ENCODE measurements at places on chromosomes 5 and 9.

GRCh38 chr5:94793816-94794198 is 175.3 kb downstream of the SLF1 start:
- no peak for DNase-seq

DNA sequence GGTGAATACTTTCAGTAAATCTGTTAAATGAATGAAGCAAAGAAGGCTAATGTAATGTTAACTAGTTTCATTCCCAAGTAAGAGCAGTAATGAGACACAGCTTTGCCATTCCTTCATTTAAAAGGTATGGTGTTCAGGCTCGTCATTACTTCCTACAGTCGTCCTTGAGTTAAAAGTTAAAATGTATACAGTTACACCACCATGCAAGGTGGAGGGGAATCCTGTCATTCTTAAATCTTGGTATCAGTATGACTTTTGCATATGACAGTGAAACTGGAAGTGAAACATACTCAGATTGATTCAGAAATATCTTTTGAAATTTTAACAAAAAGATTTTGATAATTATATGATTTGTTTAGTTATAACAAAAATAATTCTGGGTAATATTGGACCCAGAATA is 25.9 kb downstream of the MTRR start:
- no peak for DNase-seq

- DNase-seq: no peak
Observed at GRCh38 chr5:31036411-31036810, 157.1 kb upstream of the CDH6 start.

- no peak for DNase-seq
Observed at GRCh38 chr9:110687497-110687896, 18.9 kb downstream of the MUSK start.

- no peak for DNase-seq
Observed at GRCh38 chr9:135306699-135307098, 172.9 kb upstream of the PPP1R26 start.

DNA sequence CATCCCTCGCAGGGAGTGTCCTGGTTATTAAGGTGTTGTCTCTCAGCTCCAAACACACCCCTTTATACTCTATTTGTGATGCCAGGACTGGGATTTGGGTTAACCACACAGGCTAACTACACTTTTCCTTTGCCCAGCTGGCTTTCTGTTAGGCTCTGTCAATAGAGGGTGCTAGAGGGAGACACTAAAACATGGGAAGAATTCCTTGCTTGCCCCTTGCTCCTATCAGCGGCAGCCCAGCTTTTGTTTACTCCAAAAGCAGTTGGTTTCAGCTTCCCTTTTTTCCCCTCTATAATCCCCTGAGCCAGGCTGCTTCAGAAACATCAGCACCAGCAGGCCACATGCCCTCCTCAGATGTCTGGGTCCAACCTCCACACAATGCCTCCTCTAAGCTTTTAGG is 297.1 kb downstream of the KCTD16 start:
- no peak for DNase-seq

DNA sequence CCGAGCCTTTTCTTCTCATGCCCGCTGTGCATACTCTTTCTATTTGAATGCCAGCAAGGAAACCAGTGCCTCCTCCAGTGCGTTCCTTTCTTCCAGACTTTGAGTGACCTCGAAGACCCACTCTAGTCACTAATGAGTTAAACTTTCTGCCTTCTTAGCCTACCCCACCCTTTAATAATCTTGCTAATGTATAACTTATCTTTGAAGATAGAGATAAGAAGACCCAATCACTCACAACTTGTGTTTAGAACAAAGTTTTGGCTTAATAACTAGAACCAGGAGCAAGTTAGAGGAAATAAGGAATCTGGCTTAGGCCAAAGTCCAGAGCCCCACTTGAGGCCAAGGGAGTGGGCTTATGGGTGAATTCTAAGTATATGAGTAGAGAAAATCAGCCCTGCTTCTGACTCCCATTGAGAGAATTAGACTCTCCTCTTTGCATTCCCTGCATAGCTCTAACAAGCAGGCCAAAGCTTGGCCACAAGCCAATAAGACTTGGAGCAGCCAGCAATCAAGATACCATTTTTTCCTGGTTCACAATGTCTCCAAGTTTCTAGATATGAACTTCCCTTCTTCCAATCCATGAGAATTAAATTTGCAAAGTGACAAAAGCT is 181.5 kb upstream of the PIK3R1 start:
- no peak for DNase-seq

- DNase-seq: no peak
Observed at GRCh38 chr5:54206580-54207229, 103.7 kb downstream of the ARL15 start.

GRCh38 chr9:113879911-113880310 is 3.8 kb downstream of the ZNF618 start:
- no peak for DNase-seq

DNA sequence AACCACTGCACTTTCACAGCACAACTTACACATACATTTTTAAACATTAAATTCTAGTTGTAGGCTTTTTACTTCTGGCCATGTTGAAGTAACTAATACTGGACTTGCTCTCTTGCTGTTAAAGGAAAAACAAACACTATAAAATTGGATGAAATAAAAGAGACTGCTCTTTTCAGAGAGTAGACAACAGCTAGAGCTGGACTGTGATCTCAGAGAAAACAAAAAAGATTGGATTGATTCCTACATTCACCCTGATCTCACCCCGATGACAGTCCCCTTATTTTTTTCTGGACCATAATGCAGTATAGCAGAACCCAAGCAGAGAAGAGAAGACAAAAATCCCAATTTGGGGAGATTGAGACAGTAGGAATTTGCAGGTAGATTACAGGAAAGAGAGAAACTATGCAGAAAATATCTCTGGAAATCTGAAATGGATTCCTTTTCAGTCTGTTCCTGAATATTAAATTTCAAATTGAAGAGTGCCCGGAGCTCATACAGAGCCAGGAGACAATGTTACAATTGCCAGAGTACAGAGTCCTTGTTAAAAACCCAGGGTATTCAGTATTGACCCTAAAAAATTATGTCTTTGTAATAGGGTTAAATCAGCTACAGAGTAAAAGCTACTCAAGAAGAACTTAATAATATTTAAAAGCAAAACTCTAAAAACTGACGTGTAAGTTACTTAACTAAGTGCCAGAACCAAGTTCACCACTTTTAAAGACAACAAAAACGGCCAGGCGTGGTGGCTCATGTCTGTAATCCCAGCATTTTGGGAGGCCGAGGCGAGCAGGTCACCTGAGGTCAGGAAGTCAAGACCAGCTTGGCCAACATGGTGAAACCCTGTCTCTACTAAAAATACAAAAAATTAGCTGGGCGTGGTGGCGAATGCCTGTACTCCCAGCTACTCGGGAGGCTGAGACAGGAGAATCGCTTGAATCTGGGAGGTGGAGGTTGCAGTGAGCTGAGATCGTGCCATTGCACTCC is 208.6 kb downstream of the MPDZ start:
- no peak for DNase-seq

- DNase-seq: no peak
Observed at GRCh38 chr5:101675510-101676219, 620.4 kb downstream of the SLCO4C1 start.

GRCh38 chr5:132394667-132395259 is 25.3 kb downstream of the SLC22A5 start:
- DNase-seq: no peak

DNA sequence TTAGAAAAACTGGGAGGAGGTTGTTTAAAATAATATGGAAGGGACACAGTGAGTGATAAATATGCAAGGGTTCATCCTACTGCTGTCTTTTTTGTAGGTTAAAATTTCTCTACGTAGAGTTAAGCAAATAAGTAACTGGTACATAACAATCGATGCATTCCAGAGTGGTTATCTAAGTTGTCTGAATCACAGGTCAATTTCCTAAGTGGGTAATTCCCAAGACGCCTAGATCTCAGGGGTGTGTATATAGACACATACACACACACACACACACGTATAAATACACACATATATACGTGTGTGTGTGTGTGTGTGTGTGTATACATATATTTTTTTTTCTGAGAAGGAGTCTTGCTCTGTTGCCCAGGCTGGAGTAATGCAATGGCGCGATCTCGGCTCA is 22.3 kb downstream of the CAAP1 start:
- DNase-seq: no peak

DNA sequence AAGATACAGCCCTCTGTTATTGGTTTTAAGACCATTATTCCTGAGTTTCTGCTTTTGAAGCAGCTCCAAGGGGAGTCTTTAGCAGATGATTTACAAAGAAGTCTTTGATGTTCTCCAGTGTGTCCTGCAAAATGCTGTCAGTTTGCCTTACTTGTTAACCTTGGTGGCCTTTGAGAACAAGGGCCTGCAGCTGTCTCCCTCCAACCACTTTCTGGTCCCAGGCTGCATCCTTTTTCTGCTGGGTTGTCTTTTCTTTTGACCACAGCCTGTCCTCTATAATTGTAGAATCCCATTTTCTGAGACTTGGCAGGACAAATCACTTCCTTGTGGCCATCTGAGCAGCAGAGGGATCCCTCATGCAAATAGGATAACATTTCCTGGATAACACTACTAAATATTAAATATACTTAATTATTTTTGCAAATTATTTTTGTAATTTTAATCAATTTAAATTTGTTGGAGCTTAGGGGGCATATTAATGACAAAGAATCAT is 281.4 kb downstream of the DMRT2 start:
- DNase-seq: no peak

DNA sequence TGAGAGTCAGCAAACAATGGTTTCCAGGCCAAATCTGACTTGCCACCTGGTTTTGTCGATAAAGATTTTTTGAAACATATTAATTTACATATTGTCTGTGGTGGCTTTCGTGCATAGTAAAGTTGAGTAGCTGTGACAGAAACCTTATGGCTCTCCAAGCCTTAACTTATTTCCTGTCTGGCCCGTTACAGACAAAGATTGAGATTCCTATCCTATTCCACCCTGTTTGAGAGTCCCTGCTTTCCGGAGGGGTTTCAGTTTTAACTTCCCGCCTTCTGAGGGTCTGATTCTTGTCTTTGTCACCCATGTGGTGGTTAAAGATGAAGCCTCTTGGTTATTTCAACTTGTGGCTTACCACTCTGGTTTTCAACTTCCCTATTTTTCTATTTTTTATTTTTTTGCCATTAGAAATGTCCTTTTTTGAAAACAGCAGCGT is 11.4 kb downstream of the OTULIN start:
- DNase-seq: peak; percentile 75

GRCh38 chr9:71364186-71364955 is 242.9 kb upstream of the TRPM3 start:
- DNase-seq: no peak

- no peak for DNase-seq
Observed at GRCh38 chr5:180070756-180071530, 616 bp downstream of the RNF130 start.

DNA sequence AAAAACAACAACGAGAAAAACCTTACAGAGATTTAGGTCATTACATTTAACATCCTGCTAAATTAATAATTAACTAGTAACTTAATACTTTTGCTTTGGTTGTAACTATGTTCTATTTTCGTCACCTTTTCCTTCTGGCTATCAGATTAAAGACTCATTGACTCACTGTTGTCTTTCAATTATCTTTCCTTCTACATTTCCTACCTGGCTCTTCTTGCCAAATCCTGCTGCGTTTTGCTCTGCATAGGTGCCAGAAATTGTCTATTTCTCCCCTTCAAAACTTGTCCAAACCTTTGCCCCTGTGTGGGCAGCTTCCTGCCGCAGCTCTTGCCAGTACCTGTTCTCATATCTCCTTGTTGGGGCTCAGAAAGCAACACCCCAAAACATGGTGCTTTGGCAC is 235.5 kb upstream of the ZNF608 start:
- no peak for DNase-seq

- DNase-seq: no peak
Observed at GRCh38 chr5:141513627-141514329, 24.9 kb downstream of the PCDHGC5 start.

DNA sequence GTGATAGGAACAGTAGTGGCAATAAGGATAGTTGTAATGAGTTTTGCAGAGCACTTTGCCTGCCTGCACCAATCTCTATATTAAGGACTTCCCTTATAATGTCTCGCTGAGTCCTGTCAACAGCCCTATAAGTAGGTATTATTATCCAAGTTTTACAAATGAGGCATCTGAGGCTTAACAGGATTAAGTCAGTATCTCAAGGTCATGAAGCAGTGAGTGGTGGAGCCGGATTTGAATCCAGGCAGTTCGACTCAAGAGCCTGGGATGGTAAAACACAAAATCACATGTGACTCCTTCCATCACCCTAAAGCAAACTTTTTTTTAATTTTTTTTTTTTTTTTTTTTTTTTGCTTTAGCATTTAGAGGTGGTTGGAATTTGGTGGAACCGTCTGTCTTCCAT is 59.0 kb upstream of the RARS1 start:
- no peak for DNase-seq

DNA sequence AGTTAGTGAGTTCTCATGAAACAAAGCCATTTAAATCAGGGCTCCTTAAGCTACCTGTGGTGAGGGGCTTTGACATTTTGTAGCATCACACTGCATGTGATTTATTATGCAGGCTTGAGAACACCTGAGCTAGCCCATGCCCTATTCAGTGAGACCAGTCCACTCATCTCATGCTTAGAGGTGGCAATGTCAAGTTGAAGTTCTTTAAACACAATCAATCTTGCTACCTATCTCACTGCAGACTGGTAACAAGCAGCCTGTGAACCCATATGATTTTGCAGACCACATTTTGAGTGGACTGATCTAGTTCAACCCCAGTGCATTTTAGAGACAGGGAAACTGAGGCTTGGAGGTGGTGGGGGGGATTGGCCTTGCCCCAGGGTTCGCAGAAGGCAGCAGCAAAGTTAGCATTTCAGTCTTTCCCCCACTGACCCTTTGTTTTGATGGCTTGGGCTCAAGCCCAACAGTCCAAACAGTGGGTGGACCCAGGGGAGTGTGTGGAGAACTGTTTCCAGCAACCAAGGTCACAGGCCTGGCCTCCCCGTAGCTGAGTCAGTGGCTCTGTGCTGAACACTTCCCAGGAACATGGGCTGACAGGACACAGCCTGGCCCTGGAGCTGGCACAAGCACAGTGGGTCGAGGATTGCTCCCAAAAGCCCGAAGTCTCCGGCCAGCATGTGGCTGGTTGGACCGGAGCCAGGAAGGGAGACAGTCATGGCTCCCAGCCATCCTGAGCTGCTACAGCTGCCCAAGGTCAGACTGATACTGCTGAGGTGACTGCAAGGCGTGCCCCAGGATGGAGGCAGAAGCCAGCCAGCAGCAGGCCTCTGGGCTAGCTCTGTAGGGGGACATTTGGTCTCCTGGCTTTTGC is 95.3 kb downstream of the RGS3 start:
- DNase-seq: no peak

GRCh38 chr5:167814828-167815227 is 476.6 kb upstream of the WWC1 start:
- DNase-seq: no peak

DNA sequence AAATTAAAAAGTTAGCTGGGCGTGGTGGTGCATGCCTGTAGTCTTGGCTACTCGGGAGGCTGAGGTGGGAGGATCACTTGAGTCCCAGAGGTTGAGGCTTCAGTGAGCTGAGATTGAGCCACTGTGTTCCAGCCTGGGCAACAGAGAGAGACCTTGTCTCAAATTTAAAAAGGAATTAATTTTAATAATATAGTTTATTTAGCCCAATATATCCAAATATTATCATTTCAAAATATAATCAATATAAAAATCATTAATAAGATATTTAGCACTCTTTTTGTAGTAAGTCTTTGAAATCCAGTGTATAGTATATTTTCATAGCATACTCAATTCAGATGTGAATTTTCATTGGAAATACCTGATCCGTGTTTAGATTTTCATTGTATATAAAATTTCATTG is 43.2 kb upstream of the ORM1 start:
- no peak for DNase-seq

Data from KG1 (cell line).